ENCODE measurements at places on chromosomes 3 and 15.
A peak's percentile ranks its signal among the peaks of the same experiment; 100 is the strongest.

GRCh38 chr15:88331291-88331690, 74.8 kb upstream of the NTRK3 start:
- peak; percentile 15 for DNase-seq

- peak; percentile 48 for DNase-seq
Observed at GRCh38 chr3:66037330-66037985, 1.3 kb downstream of the MAGI1 start.

DNA sequence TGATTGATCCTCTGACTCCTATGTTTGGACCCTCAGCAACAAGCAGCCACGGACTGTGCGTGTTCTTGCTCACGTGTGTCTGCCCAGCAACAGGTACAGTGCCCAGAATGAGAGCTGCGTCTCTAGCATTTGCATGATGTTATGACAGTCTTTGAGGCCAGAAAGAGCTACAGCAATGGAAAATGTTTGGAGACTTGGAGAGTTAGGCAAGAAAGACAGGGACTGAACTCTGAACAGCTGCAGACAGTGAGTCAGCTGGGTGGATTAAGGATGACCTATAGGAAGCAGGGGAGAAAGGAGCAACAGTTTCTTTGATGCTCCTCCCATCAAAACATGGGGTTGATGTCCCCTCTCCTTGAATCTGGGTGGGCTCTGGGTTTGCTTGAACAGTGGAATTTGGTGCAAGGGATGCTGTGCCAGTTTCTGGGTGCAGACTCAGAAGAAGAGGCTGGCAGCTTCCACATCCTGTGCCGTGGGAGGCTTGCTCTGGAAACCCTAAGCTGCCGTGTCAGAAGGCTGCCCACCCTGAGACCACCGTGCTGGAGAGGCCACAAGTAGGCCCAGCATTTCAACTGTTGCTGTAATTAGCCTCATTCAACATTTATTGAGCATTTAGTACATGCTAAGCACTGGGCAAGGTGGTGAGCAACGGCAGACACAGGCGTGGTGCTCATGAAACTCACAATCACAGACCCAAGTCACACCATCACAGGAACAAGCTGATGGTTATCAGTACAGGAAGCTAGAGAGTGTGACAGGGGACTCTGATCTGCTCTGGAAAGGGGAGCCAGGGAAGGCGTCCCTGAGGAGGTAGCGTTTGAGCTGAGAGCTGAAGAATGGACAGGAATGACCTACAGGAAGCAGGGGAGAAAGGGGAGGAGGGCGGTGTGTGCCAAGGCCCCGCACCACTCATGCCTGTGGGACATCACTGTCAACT, 21.7 kb downstream of the CCR9 start:
- DNase-seq: peak; percentile 78

- DNase-seq: peak; percentile 12
Observed at GRCh38 chr3:114626751-114627150, 332.9 kb downstream of the TIGIT start.

- no peak for DNase-seq
Observed at GRCh38 chr3:120678984-120679383, 3.1 kb downstream of the HGD start.

GRCh38 chr3:184378651-184379357, 797 bp upstream of the THPO start:
- no peak for DNase-seq

DNA sequence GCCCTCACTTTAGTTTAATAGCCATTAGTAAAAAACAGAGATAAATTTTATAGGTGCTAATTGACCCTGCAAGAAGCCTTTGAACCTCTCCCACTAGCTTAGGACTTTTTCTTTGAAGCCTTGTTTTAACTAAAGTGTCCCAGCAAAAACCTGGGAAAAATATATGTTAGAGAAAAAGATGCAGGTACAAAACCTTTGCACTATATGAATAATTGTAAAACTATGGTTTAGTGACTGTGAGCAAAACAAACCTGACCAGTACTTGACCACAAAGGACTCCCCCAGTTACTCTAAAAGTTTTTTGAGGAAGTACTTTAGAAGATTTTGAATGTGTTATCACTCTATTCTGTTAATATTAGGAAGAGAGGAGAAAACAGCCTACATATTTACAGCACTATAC, 123.3 kb upstream of the TP63 start:
- no peak for DNase-seq

DNA sequence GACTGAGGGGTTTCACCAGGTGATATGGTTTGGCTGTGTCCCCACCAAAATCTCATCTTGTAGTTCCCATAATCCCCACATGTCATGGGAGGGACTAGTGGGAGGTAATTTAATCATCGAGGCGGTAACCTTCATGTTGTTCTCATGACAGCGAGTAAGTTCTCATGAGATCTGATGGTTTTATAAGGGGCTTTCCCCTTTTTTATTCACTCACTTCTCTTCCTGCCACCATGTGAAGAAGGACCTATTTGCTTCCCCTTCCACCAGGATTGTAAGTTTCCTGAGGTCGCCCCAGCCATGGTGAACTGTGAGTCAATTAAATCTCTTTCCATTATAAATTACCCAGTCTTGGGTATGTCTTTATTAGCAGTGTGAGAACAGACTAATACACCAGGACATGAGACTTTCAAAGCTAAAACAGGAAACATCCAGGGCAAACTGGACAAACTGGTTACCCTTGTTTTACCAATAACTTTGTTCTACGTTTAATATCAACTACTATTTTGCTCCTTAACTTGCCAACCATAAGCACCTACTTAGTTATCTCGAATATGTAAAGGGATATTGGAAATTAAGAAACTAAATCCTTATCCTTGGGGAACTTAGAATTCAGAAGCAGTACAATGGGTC, 98.2 kb downstream of the MYH15 start:
- DNase-seq: no peak

- peak; percentile 90 for DNase-seq
Observed at GRCh38 chr3:196339493-196340254, 1.5 kb upstream of the TM4SF19 start.

GRCh38 chr15:72939514-72940228, 112.6 kb upstream of the NEO1 start:
- no peak for DNase-seq

DNA sequence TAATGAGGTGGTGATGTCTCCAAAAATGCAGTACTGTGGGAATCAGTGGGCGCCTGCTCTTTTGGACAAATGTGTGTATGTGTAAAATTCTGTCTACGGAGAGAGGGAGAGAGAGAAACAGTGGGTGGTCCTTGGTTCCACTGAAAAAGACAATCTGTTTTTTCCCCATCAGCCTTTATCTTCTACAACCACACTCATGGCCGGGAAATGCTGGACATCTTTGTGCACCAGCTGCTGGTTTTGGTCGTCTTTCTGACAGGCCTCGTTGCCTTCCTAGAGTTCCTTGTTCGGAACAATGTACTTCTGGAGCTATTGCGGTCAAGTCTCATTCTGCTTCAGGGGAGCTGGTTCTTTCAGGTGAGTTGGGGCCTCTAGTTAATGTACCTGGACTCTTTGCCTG, 51.2 kb upstream of the ADGRG7 start:
- no peak for DNase-seq

- no peak for DNase-seq
Observed at GRCh38 chr15:43919540-43920253, 92.9 kb downstream of the WDR76 start.

GRCh38 chr15:77097248-77097721, 26.4 kb upstream of the TSPAN3 start:
- no peak for DNase-seq

DNA sequence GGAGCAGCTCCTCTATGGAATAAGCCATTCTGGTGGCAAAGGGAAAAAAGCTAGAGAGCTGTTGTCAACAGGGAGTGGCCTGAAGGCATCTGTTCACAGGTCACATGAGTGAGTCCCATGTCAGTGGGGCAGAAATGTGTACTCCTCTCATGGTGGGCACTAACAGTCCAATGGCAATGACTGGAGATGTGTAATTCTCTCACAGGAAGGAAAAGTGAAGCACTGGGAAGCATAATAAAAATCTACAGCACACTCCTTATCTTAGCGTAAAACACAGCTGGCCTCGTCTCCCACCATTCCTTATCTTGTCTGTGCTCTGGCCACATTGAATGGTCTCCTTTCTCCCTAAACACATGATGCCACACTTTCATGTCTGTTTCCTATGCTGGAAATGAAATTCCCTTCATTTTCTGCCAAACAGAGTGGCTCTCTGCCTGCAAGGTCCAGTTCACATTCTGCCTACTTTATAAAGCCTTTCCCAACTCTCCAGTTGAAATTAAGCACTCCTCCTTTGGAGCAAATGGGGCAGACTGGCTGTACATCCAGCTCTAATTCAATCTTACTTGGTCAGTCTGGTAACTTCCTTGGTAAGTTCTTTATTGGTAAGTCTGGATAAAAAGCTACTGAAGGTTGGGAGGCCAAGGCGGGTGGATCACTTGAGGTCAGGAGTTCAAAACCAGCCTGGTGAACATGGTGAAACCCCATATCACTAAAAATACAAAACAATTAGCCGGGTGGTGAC, 139.8 kb downstream of the RPL22L1 start:
- no peak for DNase-seq

GRCh38 chr15:100355342-100355741, 13.6 kb upstream of the ADAMTS17 start:
- DNase-seq: no peak

DNA sequence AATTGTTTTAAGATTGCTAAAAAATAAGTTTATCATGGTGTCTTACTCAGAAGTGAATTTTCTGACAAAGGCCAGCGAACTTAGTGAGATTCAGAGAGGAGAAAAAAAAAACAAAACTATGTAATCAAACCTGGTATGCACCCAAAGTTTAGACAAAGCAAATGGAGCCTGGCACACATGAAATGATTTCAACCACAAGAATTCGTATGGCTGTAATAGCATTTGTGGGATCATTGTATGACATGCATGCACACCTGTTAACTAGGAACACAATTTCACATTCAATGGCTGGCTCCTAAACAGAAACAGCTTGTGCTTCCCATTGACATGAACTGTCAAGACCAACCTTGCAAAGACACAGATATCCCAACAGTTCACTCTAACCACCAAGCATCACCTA, 94.6 kb downstream of the ZIC4 start:
- no peak for DNase-seq

- peak; percentile 29 for DNase-seq
Observed at GRCh38 chr3:23202203-23202920, 765 bp upstream of the UBE2E2 start.

DNA sequence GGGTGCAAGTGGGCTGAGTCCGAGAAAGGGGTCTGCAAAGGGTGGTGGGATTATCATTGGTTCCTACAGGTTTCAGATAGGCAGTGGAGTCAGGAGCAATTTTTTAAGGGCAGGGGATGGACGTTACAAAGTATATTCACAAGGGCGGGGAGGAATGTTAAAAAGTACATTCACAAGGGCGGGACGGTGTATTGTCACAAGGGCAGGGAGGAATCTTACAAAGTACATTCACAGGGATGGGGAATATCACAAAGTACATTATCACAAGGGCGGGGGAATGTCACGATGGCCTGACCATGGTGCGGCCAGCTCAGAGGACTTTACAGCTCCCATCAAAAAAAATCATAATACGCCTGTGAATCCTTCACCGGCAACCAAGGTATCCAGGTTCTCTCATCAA, 20.6 kb upstream of the TEX55 start:
- DNase-seq: no peak
